ENCODE measurements at places on chromosomes 12 and 14.

DNA sequence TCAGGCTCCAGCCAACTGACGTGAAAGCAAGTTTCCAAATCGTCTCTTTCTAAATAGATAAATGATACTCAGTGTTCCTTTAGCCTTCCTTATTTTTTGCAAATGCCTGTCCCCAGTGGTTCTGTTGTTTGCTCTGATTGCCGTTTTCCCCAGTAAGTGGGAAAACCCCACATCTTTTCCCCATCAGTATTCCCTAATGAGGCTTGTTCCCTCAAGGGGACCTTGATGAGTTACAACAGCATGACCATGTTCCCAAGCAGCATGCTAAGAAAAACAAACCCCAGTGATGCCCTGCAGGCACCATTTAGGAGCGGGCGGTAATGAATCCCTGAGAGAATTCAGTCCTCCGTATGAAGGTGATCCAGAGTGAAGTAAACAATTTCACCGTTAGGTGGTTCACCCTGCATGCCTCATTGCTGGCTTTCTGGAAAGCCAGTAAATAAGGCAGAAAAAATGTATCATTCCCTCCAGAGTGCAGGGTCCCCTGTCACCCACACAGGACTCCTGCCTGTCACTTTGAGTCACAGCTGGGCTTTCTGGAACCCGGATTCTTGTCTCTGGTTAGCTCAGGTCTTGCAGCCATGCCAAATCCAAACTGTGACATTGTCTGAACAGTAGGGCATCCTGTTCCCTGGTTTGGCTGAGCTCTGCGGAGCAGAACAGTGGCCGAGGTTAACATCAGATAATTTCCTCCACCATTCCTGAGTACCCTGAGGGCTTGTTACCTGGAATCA is 222.6 kb downstream of the RGS6 start:
- DNase-seq, result no peak

DNA sequence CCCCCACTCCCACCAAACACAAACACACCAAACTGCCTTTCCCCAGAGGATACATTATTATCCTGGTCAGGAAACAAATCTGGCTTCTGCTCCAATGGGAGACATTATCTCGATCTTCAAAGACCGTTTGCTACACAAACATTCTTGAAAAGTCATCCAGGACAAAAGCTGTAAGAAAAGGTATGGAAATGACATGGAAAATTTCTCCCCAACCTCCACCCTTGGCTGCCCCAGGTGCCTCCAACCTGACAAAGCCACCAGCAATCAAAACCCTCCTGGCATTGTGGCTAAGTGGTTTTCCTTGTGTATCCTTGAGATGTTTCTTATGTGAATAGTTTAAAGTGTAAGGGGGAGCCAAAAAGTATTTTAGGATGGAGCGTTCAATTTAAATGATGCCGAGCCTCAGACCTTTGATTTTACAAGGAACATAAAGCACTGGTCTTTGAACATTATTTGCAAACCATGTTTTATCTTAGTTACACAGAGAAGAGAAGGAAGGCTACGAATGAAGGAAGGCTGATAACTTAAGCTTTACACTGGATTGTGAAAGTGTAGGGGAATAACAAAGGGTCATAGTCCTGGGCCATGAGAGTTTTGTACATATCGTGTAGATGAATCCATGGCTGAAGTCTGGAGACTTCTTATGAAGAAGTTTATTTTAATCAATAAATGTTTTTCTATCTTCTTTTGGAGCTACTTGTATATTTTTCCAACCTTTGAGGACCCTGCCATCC is 418.9 kb upstream of the TMTC1 start:
- DNase-seq, result peak; percentile 80

GRCh38 chr14:88798156-88798555 is 5.4 kb upstream of the EML5 start:
- DNase-seq, result no peak

DNA sequence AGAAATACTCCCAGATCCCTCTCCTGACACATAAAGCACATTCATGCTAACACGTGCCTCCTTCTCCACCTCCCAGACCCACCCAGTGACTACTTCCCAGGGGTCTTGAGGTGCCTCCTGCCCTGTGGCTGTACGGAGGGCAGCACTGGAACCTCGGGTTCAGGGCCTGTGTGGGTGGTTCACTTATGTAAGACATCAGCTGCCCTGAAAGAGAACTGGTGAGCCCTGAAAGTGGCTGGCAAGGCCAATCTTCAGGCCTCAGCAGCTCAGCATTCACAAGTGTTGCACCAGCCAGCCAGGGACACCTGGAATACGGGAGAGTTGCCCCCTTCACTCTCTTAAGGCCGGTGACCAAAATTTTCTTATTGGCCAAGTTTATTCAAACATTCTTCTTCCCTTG is 38.9 kb upstream of the NTF3 start:
- no peak for DNase-seq

- no peak for DNase-seq
These were observed 23.9 kb downstream of the STX2 start for GRCh38 chr12:130815028-130815741.

GRCh38 chr12:63144556-63144955 is 6.4 kb downstream of the AVPR1A start:
- no peak for DNase-seq

GRCh38 chr12:50006754-50007442 is 18.4 kb downstream of the RACGAP1 start:
- DNase-seq, result peak; percentile 32

Data from Caco-2 (cell line).